ENCODE measurements at places on chromosomes 5 and 9. TPM values are rescaled to one million over a fixed set of nuclear protein-coding genes. Genes with fewer than 3 reads are reported as not detected.

The FLT4 gene
- total RNA-seq = 13.9 TPM

The TMC1 gene
- not detected for total RNA-seq

The SPATA31D4 gene
- total RNA-seq = not detected

The BHMT gene
- 0.45 TPM for total RNA-seq

The SLCO4C1 gene
- total RNA-seq = 0.09 TPM

The SLC4A9 gene
- not detected for total RNA-seq

The LYRM7 gene
- total RNA-seq = 8.1 TPM

The RMRP gene
- 1,307 TPM for total RNA-seq

The BARHL1 gene
- total RNA-seq = 3.1 TPM

The CSF2 gene
- not detected for total RNA-seq

The SPINK6 gene
- not detected for total RNA-seq

The RALGPS1 gene
- total RNA-seq = 21.3 TPM

The CDC25C gene
- 45.8 TPM for total RNA-seq

The PSAT1 gene
- total RNA-seq = 357 TPM

The PPP3R2 gene
- not detected for total RNA-seq

The NR6A1 gene
- 302 TPM for total RNA-seq

The FGD3 gene
- total RNA-seq = 0.68 TPM

The BAAT gene
- 0.09 TPM for total RNA-seq

The TUSC1 gene
- total RNA-seq = 3.2 TPM

The ELAVL2 gene
- total RNA-seq = 21.1 TPM

The IRX2 gene
- total RNA-seq = 15.4 TPM

The NPR3 gene
- not detected for total RNA-seq

The SH2D3C gene
- 1.9 TPM for total RNA-seq

The PDGFRB gene
- total RNA-seq = 8.9 TPM

The STPG3 gene
- not detected for total RNA-seq

The TAF11L11 gene
- total RNA-seq = not detected

The REEP2 gene
- 17.4 TPM for total RNA-seq

The PLEKHG4B gene
- total RNA-seq = 28.8 TPM

The WWC1 gene
- total RNA-seq = 6.3 TPM

The TMCO6 gene
- 106 TPM for total RNA-seq

The CDKN2A gene
- total RNA-seq = not detected

The CNTNAP3B gene
- total RNA-seq = 16.0 TPM

The SPAG8 gene
- 1.6 TPM for total RNA-seq

The ESM1 gene
- total RNA-seq = not detected

The GNG10 gene
- total RNA-seq = 84.6 TPM

The DMRT3 gene
- 0.41 TPM for total RNA-seq

The AKNA gene
- total RNA-seq = 11.4 TPM

The GLRA1 gene
- not detected for total RNA-seq

The OTP gene
- not detected for total RNA-seq

The MAP1B gene
- 247 TPM for total RNA-seq

The CAST gene
- 64.6 TPM for total RNA-seq

The MYOZ3 gene
- total RNA-seq = 0.43 TPM

The PCDHGA2 gene
- 0.71 TPM for total RNA-seq

The PTGER4 gene
- not detected for total RNA-seq

The ODF2 gene
- 49.4 TPM for total RNA-seq
